HepG2 (cell line): ENCODE measurements at places on chromosomes 6 and 20.

GRCh38 chr6:41367700-41368099, 32.3 kb downstream of the NCR2 start:
- peak; percentile 78 for DNase-seq

DNA sequence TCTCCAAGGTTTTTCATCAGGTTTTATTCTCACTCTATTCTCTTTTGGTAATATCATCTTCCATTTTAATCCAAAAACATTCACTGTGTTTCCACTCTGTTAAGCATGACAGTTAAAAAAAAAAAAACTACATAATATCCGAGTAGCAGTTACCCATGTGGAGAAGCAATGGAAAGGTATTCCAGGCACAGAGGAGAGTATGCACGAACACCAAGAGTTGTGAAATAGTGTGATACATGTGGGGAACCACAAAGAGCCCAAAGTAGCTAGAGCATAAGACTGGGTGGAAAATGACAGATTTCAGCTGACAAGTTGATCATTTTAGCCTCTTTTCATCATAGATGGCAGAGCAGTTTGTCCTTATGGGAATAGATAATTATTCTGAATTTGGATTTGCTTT, 19.9 kb upstream of the FBXL4 start:
- no peak for DNase-seq

GRCh38 chr6:158073776-158074175, 92.1 kb downstream of the SYNJ2 start:
- no peak for DNase-seq

DNA sequence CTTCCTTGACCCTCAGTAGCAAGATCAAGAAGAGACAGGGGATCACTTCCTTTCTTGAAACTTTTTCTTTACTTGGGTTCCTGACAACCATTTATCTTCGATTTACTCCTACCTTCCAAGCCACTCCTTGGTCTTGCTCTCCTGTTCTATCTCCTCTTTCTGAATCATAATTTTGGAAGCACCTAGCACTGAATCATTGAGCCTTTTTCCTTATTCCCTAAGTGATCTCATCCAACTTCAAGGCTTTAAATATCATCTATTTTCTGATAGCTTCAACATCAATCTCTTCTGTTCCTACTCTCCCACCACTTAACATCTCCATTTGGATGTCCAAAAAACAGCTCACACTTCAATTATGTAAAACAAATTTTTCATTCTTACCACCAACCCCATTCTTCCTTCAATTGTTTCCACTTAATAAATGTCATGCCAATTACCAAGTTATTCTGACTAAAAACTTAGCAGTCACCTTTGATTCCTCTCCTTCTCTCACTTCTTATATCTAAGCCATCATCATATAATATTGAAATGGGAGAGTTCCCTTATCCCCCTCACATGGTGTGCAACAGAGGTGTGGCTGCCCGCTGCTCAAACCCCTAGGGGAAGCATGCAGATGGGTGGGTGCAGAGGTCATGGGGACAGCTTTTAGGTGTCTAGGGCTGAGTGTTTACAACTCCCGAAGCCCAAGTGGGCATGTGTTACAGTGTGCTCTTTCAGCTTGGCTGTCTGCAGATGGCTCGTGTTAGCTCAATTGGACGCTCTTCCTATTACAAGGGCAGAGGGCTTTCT, 23.4 kb upstream of the TRDN start:
- DNase-seq: no peak

GRCh38 chr20:62117362-62117646, 5.0 kb upstream of the LSM14B start:
- DNase-seq: no peak

GRCh38 chr20:63328026-63328700, 33.0 kb downstream of the CHRNA4 start:
- no peak for DNase-seq

DNA sequence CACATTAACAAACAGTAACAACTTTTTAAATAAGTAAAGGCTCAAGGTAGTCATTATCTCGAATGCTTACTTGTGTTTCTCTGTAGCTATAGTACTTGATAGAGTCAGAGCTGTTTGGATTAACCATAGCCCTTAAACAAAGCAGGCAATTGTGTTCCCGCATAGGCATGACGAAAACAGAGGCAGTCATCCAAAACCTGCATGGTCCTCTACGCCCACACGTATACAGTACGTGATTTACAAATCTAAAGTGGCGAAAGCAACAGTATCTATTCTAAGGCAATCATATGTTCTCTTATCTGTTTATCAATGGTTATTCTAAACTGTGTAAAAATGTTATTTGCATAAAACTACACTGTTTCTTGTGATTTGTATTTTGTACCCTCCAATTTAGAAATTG, 31.8 kb downstream of the HFE start:
- DNase-seq: peak; percentile 43

DNA sequence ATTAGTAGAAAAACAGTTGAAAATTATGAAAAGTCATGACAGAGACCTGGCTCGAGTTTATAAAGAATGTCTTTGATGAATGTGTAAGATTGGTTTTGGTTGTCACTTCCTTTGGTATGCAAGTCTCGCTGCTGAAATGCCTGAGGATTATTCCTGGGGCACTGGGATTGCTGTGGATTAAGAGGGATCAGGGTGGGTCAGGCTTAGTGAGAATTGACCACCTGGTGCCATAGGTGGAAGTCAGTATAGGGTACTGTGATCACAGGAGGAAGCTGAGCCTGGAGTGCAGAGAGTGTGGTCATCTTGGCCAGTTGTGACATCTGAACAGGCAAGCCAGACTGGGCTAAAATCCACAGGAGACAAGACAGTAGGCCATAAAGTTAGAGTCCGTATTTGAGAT, 34.9 kb downstream of the CEP43 start:
- DNase-seq: no peak

GRCh38 chr6:13573669-13574110, 711 bp upstream of the SIRT5 start:
- DNase-seq: peak; percentile 29

GRCh38 chr6:159941286-159942113, 27.4 kb upstream of the IGF2R start:
- DNase-seq: peak; percentile 46

DNA sequence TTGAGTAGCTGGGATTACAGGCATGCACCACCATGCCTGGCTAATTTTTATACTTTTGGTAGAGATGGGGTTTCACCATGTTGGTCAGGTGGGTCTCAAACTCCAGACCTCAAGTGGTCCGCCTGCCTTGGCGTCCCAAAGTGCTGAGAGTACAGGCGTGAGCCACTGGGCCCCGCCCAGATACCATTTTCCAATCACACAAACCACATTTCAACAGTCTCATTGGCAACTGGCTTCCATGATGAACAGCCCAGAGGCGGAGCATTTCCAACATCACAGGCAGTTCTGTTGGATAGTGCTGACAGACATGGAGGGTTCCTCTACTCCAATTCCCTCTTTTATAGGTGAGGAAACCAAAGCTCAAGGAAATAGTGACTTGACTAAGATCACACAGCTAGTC, 43.9 kb upstream of the PLCB4 start:
- no peak for DNase-seq

DNA sequence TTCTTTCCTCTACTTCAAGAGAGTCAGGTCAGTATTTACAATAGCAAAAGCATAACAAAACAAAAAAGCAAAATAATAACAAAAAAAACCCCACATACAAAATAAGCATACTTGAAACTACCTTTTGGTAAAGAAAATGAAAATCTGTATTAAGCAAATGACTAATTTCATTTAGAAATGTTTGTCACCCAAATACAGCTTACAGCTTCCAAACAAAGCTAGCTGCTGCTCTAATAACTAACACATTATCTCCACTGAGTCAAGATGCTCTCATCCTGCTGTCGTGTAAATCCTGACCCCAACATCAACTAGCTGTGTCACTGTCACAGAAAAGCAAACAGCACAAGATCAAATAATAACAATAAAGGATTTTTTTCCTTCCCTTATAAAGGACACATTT, 21.7 kb downstream of the MAP7 start:
- DNase-seq: no peak

DNA sequence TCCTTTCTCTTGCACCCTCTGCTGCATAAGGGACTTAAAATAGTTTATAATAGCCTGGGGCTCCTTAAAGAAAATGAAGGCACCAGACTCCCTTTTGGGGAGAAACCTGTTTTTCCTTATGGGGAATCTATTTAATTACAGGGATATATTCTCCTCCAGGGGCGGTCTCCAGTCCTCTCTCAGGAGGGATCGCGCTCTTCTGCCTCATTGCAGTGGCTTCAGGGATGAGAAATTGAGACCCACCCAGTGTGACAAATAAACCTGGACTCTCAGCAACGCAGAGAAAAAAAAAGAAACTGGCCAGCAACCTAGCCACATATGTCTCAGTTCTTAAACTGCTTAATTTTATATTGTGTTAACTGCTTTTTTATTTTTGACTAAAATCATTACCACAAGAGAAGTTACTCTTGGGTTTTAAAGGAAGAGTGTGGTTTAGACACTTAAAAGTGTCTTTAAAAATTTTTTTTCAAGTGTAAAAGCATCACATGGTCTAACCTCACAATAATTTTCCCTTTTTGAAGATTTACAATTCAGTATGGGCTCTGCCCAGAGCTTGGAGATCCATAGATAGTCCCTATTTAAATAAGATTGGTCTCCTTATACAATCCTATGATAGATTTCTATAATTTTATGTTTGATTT, 11.7 kb upstream of the GOPC start:
- DNase-seq: no peak

GRCh38 chr6:134317471-134318131, at the start of gene SGK1:
SGK1 (minus strand) TSS chr6:134318112; CDS start chr6:134317460, 652 bp downstream.
- DNase-seq: no peak

- DNase-seq: no peak
Measured at GRCh38 chr20:57930351-57930750, 220.5 kb upstream of the PMEPA1 start.

GRCh38 chr6:124040655-124041054, 237.0 kb downstream of the NKAIN2 start:
- no peak for DNase-seq

DNA sequence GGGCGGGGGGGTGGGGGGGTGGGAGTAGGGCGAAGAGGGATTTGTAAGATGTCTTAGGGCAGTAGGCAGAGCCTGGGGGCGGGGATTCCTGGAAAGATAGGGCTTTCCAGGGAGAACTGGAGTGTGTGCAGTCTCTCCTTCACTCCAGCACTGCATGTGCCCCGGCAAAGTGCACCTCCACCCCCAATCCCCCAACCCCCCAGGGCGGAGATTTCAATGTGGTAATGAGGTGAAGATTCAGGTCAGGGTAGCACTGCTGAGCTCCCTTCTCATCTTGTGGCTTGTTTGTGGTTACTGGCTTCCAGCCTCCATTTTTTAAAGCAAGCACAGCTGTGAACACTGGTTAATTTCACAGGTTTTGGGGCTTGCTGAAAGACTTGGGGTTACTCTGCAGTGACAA, 5.9 kb downstream of the TMEM239 start:
- DNase-seq: no peak

DNA sequence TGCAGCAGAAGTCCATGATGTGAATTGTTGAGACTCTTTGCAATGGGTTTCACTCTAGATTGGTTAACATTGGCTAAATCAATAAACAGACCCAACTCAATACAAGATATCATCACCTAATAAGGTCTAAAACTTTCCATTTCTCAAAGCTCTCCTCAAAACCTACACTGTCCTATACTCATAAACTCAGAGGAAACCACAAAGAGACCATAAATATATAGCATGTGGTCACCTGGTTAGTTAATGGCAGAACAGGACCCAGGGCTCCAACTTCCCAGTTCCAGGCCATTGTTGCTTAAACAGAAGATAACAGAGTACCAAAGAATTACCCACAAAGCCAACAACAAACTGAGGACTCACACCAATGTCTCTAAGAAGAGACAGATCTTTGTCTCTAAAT, 12.0 kb downstream of the RTN4IP1 start:
- DNase-seq: no peak

DNA sequence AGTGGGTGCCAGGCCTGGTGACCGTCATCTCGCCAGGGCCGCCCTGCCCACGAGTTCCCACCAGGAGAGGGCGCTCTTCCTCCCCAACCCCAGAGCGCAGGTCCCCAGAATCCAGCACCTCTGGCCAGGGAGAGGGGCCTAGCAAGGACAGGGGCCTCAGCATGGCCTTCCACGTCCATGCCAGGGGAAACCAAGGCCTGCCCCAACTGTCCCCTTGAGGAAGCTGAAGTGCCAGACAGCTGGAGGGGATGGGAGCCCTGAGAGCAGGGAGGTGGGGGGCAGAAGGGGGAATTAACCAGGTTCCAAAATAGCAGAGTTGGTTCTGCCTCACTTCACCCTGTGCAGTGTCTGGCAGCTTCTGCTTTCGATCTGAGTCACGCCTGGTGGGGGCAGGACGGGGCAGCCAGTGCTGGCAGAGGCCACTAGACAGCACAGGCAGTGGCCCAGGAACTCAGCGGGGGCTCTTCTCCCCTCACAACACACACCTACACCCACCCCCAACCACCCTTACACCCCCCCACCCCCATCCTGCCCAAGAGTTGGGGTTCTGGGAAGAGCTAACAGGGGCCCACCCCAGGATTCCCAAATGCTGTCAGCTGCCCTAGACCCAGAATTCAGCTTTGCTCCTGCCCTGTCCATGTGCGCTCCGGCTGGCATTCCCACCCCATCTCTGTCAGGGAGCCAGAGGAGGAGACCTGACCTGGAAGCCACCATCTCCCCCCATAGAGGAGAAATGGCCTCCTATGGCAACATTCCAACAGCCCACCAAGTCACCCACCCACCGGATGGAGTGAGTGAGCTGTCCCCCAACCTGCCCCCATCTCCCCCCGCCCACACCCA, 29.2 kb downstream of the TFEB start:
- DNase-seq: peak; percentile 67

GRCh38 chr6:74946961-74947360, 258.9 kb downstream of the COL12A1 start:
- peak; percentile 4 for DNase-seq

DNA sequence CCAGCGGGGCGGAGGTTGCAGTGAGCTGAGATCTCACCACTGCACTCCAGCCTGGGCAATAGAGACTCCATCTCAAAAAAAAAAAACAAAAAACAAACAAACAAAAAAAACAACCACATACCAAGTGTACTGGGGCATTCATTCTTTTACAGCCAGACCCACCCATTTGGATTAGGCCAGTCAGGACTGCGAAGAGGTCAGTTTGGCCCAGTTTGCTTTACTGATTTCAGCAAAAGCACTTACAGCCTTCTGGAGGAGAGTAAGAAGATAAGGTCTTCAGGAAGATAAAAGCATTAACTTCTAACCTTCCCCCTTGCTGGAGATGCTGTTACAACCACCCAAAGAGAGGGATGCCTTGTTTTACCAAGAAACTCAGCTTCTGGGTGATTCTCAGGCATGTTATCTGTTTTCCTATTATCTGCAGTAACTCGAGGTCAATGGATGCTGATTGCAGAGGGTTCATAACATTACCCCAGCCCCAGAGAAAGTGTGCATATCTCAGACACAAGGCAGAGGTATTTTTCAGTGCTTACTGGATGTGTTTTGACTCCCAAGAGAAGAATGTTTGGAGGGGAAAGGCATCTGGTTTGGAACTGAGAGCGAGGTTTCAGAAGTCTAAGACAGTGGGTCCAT, 118.9 kb downstream of the RIN2 start:
- no peak for DNase-seq
